Stomach (tissue), 19 donors: ENCODE measurements at places on chromosomes 3 and 15. TPM values are rescaled to one million over a fixed set of nuclear protein-coding genes. Genes with fewer than 3 reads are reported as not detected.

Gene PLA2G4E
- total RNA-seq: not detected

Gene DPP8
- 40.6 TPM for total RNA-seq

Gene GOLGA8H
- 2.0 TPM for total RNA-seq

Gene CEMIP
- total RNA-seq: not detected

Gene SLC22A13
- 0.29 TPM for total RNA-seq

Gene FEZF2
- total RNA-seq: not detected

Gene PLA2G4F
- total RNA-seq: 41.4 TPM

Gene NCEH1
- 7.0 TPM for total RNA-seq

Gene TCTA
- total RNA-seq: 10.3 TPM

Gene OR5K2
- not detected for total RNA-seq

Gene STRIT1
- not detected for total RNA-seq

DNA sequence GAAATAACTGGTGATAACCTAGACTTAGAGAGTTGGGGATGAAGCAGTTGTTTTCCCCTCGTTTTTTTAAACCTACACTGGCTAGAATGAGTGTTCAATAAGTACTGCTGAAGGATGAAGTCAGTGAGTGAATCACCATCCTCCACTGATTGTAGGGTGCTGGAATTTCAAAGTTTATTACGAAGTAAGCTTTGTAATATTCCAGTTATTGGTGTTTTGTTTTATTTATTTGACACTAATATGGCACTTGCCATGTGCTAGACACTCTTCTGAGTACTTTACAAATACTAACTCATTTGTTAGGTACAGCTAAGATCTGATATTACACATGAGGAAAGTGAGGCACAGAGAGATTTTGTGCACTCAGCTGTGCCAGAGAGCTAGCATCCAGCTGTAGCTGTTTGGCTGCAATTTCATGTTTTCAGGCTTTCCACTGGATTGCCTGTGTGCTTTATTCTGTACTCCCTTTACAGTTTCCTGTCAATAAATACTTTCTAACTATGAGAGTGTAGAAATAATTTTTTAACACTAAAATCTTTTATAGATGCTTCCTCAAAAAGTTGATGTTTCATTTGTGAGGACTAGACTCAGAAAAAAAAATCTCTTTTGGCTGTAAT lies 5.8 kb downstream of the MAP2K5 start:
- DNase-seq: no peak

DNA sequence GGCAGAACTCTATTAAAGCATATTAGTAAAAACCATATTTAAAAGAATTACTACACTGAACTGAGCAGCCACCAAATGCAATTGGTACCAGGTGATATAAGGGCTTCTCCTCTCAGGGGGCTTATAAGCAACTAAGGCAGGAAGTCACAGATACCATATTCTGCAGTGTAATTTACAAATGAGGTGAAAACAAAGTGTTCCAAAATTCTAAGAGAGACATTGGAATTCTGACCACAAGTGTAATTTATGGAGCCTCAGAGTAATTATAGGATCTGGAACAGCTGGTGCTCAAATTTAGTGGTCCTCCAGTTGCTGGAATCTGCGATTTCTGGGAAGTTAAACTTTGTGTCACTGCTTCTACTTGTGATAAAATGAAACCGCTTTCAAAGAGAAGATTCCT lies 3.1 kb upstream of the NR1I2 start:
- no peak for DNase-seq

- DNase-seq: no peak
Observed at GRCh38 chr3:139577909-139578308, 38.4 kb upstream of the RBP1 start.

DNA sequence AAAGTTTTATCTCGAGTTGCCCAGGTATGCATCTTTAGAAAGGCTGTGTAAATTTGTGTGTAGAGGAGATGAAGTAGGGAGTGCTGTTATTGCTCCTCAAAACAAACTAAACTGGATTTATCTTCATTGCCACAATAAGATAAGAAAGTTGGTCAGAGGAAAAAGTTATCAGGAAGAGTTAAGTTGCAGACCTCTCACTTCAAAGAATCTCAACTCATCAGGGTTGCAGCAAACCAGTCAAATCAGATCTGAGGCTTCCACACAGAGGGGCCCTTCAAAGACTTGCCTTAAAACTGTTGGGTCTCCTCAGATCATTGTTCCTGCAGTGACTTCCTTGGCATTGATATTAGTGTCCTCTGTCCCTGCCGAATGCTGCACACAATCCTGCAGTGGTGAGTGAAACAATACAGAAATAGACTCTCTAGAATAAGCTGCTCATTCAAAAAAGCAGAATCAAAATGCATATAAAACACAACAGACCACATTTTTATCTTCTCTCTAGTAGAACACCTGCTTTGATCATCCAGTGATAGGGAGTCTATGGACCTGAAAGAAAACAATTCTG lies 191.2 kb upstream of the CBLB start:
- no peak for DNase-seq

GRCh38 chr15:74830868-74831267 lies 4.4 kb downstream of the CPLX3 start:
- no peak for DNase-seq

GRCh38 chr3:169871129-169871886 lies 1.6 kb upstream of the LRRC31 start:
- DNase-seq: peak; percentile 78

DNA sequence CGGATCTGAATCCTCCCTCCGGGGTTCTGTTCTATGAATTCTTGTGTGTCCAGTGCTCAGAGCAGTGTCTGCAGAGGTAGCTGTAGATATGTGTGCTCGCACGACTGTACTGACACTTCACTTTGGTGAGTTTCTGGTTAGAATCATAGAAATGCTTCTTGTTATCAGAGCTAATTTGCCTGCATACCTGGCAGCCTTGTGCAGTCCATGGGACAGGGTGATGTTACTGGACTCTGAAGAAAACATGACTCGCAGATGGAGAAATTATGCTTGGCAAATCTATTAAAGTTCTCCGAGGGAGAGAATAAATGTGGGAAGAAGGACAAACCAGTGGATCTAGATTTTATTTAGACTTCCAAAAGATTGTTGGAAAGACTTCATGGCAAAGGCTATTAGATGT lies 12.2 kb downstream of the CGNL1 start:
- DNase-seq: peak; percentile 49

DNA sequence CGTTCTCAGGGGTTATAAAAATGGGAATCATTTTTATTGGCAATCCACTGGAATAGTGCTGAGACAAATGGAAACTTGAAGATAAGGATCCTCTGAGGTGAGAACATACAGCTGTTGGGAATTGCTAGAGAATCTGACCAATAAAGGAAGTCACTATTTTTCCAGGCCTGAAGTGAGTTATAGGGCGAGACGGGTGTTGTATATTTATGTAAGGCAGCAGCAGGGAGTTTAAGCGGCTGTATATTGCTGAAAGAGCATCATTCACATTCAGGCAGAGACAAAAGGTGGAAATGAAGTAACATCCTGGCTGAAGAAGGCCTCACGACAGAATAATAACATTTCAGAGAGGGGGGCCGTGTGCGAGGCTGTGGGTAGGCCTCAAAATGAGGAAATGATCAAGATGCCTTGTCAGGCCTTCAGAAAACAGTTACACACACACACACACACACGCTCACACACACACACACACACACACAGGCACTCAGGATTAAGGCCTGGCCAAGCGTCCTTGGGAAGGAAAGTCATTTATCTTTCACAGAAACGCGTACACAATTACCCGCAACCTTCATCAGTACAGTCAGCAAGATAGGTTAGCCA lies 964.9 kb upstream of the NR2F2 start:
- peak; percentile 75 for DNase-seq

DNA sequence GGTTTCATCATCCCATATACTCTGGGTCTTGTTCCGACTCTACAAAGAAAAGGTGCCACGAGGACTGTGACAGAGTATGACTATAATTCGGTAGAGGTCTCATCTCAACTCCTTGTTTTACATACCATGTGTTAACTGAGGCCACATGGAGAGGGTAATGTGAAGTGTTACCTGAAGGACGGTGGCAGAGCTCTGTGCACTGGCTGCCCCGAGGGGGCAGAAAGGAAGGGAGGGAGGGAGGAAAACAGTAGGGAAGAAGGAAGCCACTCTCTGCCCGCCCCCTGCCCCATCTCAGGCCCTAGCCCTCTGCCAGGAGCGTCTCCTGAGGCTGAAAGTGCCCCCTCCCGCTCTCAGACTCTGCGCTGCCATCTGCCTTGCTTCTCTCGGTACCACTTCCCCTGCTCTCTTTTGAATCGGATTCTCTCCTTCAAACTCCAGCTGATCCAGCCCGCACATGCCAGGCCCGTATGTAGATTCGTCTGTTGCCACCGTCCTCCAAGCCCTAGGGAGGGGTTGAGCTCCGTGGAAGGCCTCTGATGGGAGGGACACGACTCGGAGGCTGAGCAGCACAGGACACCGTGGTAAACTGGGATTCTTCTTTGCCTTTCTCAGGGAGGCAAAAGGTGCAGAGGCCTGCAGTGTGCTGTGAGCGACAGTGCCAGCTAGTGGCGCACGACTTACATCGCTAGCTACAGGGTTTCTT lies 70.5 kb upstream of the ATP10A start:
- peak; percentile 92 for DNase-seq

- DNase-seq: no peak
Observed at GRCh38 chr3:38316356-38317191, 30.0 kb upstream of the XYLB start.

DNA sequence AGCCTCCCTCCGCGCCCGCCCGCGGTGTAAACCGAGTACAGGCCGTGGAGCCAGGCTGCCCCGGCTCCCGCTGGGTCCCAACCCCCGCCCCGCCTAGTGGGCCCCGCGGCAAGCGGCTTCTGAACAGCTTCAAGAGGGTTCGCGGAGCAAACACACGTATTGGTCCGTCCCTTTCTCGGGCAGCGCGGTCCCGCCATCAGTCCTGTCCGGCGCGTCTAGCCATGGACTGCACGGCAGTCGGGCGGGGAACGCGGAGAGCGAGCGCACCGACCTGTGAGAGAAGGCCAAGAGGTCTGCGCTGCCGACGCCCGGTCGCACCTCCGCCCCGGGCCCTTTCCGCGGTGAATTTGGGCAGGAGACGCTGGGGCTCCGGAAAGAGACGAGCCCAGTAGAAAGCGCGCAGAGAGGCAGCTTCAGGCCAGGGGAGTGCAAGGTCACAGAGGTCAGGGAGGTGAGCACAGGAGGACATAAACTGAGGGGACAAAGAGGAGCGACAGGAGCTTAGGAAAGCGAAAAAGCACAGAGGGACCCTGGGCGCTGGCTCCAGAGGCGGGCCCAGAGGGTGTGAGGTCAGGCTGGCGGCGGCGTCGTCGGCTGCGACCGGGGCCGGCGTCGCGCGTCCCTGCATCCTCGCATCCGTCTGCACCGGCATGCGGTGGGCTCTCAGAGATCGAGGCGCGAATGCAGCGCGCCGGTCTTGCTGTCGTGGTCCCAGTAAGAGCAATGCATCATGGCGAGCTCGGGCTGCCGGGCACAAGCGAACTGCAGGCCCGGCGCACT lies 1.8 kb downstream of the FOXL2 start:
- DNase-seq: no peak

DNA sequence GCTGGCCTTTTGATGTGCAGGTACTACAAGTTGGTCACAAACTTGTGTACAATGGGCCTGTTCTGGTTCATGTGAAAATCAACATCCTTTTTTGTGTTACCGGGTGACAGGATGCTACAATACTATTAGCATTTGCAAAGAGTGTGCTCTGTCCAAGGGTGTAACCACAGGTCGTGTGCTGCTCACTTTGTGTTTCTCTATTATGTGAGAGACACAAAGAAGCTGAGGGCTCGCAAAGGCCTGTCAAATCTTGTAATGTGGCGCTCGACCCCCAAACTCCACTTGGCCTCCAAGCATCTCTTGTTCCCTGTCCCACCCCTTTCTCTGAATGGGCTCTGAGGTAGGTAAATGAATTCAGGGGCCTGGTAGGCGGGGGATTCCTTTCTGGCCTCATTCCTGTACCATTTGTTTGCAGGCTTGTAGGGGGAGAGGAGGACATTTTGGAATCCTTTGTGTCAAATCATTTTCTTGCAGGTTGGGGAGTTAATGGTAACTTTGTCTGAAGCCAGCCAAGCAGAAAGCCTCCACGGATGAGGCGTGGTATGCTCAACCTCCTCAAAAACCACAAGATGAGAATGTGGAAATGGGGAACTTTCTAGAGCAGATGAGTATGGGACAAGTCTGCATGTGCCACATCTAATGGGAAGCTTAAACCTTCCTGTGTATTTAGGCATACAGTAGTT lies 109.1 kb downstream of the OPA1 start:
- DNase-seq: no peak

GRCh38 chr3:65595222-65596028 lies 443.3 kb downstream of the MAGI1 start:
- DNase-seq: no peak

DNA sequence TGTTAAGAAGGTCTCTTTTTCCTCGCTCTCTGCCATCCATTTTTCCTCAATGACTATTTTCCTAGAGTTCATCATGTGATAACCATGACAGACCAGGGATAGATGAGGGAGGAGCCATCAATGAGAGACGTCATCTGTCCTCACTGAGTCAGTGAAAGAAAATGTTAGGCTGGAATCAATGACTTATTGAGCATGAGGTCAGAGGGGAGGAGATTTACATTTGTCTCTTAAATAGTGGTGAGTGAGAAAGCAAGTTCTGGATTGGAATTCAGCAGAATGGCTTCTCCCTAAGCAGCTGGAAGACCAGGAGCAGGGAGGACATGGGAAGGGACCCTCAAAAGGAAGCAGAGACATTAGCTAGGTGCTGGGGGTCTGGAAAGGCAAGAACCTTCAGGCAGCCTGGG lies 28.2 kb upstream of the USP3 start:
- DNase-seq: no peak

DNA sequence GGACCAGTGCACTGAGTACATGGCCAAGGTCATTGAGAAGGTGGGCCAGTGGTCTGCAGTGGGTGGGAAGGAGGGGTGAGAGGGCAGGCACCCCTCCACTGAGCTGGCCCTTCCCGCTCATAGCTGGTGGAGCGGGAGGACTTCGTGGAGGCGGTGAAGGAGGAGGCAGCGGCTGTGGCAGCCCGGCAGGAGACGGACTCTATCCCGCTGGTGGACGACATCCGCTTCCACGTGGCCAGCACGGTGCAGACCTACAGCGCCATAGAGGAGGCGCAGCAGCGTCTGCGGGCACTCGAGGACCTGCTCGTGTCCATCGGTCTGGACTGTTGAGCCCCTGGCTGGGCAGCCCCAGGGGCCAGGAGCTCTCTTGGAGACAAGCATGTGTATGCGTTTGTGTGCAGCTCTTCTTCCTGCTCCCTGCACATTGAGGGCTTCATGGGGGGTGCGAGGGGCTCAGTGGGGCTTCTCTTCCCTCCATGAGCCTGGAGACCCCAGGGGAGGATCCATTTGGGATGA lies 7.5 kb downstream of the ABTB1 start:
- DNase-seq: peak; percentile 24
